ENCODE measurements at places on chromosomes 4 and X.
A peak's percentile ranks its signal among the peaks of the same experiment; 100 is the strongest.

DNA sequence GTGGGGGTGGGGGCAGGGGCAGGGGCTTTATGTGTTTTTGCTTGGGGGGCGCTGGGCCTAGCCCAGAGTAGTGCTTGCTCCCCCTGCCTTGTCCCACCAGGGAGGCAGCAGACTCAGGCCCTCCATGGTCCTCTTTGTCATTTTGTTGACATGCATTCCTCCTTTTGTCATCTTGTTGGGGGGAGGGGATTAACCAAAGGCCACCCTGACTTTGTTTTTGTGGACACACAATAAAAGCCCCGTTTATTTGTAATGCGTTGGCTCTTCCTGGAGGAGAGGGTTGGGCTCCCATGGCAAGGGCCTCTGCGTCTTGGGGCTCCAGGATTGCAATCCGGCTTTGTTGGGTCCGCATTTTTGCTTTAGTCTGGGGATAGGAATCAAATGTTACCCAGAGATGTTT lies 2.2 kb downstream of the EMD start:
- DNase-seq = no peak

DNA sequence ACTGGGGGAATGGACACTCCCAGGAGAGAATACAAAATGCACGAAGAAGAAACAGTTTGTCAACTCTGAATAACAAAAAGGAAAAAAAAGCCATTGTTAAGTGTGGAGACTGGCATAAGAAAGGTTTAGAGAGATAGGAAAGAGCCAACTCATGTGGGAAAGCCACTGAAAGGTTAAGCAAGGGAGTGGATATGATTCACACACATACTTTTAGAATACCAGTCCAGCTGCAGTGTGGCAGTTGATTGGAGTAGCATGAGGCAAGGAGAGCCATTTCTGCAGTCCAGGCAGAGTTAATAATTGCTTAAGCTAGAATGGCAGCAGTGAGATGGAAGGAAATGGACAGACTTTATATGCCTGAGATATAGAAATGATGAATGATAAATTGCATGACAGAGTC lies 36.9 kb upstream of the ADAD1 start:
- peak; percentile 45 for DNase-seq

DNA sequence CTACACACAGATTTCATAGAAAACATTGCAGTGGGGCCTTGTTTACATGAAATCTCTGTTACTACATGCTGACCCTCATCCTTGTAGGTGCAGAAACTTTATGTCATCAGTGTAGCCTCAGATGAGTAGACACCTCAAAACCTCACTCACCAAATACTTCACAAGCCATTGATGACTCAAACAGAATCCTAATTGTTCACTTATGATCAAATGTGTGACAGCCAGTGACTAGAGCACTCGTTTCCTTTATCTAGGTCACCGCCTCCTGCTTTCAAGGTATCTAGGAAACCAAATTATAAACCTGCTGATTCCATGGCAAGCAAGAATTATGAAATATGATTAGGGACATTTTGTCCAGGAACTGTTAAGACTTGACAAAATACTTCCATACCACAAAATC lies 255.8 kb upstream of the GPRIN3 start:
- no peak for DNase-seq

GRCh38 chrX:8044947-8045346 lies 117.7 kb upstream of the PNPLA4 start:
- no peak for DNase-seq

DNA sequence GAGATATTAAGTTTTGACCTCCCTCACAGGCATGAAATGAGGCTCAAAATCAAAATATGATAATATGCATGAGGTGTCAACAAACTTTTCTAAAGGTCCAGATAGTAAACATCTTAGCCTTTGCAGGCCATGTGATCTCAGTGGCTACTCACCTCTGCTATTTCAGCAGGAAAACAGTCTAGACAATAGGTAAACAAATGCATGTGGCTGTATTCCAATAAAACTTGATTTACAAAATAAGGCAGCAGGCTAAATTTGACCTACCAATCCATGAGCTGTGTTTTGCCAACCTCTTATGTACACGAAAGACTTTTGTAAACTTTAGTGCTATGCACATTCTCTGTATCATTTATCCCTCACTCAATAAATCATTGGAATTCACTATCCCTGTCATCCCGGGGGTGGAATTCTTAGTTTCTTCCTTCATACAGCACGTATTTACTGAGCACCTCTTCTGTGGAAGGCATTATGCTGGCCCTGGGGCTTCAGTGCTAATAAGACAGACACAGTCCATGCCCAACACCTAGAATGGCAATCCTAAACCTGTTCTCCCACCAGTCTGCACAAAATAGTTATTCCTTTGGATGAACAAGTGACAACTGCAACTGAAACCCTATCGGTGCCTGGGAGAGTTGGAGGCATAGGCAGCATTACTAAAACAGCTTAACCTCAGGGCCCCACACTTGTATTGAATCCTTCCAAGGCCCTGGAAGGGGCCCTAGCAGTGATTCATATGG lies 19.9 kb downstream of the MAGEB17 start:
- DNase-seq = no peak

GRCh38 chrX:68659786-68660185 lies 12.3 kb downstream of the STARD8 start:
- DNase-seq = peak; percentile 49

DNA sequence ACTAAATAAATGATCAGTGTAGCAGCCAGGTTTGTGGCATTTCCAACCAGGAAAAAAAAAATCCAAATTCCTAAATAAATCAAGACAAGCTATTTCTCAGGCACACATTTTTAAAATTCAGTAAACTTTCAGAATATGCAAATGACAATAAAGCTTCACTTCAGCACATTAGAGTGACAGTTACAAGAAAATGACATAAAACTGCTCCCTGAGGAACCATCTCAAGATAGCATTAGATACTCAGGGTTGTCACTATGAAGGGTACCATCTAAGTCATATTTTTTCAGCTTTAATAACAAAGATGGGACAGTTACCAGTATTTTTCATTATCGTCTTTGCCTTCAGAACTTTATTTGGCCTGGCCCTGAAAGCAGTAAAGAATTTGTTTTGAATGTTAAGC lies 411.3 kb upstream of the RASGEF1B start:
- DNase-seq = no peak

- DNase-seq = no peak
Measured at GRCh38 chrX:132539611-132540010, 50.8 kb upstream of the MBNL3 start.

GRCh38 chr4:124079174-124079780 lies 633.3 kb downstream of the ANKRD50 start:
- DNase-seq = peak; percentile 45

GRCh38 chrX:13463608-13464007 lies 105.8 kb upstream of the EGFL6 start:
- peak; percentile 89 for DNase-seq

GRCh38 chr4:70908993-70909556 lies 6.9 kb downstream of the MOB1B start:
- no peak for DNase-seq

DNA sequence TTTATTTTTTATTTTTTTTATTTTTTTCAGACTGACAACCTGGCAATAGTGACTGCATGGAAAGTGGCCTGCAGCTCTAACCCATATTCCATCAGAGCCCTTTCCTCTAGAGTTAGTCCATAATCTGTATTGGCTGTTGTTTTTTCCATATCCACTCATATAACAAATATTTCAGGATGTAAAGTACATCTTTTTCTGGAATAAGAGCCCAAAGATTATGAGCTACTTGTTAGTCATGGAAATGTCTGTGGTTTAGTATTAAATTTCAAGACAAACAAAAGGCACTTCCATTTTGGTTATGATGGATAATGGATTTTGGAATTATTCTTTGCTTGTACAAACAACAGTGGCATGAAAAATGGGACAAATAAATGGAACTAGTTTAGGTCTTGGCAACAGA lies 296.0 kb upstream of the HS3ST1 start:
- no peak for DNase-seq

- no peak for DNase-seq
Measured at GRCh38 chrX:117973110-117973807, 143.4 kb downstream of the KLHL13 start.

GRCh38 chr4:87601361-87601760 lies 7.0 kb upstream of the DSPP start:
- no peak for DNase-seq

DNA sequence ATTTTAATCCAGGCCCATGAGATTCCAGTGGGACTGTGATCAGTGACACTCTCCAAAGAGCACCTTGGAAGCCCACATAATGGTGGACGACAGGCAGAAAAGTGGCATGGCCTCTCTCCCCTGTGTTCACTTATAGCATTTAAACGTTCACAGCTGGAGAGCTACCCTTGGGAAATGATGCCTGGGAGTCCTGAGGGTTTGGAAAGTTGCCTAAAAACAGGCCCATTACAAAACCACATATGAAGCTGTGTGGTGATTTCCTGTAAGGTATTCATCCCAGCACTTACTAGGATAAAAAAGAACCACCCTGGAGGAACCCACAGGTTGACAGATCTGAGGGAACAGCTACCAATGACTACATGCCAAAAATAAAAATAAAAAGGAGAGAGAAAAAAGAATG lies 193.2 kb downstream of the RASL11B start:
- DNase-seq = peak; percentile 91

- DNase-seq = peak; percentile 50
Measured at GRCh38 chr4:80213117-80213815, 16.0 kb downstream of the PRDM8 start.

GRCh38 chr4:2390146-2390545 lies 28.3 kb downstream of the ZFYVE28 start:
- DNase-seq = no peak

DNA sequence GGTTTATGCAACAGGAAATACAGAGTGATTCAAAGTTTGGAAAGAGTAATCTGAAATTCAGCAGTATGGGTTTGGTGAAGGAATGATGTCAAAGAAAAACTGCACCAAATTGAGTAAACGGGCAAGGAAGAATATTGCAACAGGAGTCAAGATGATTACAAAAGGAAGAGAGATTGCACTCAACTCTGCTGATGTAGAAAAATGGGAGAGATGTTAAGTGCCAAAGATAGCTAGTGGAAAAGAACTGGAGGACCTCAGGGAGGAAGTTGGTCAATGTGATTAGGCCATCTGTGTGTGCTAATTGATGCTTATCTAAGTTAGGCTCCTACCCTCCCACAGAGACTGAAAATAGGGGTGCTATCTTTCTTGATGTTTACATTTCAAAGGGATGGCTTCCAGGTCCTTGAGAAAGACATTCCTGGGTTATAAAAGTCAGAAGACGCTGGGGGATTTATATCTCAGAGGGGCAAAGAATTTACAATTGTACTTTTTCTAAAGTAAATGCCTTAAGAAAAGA lies 167.4 kb upstream of the FAM47A start:
- DNase-seq = no peak

DNA sequence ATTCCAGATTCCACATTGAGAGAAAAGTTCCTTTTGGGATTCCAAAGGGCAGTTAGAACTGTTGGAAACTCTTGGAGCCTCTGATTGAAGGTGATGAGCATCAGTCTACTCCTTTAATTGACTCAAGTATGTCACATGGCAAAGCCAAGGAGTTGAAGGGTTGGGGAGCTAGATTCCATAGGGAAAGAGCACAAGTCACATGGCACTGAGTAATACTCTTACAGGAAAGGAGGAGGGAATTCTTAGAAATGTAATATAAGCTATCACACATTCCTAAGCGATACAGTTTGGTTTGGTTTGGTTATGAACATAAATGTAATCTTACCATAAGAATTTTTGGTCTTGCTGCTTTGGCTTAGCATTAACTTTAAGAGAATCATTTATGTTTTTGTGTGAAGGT lies 15.7 kb downstream of the SPCS3 start:
- no peak for DNase-seq

GRCh38 chr4:123283371-123283895 lies 113.2 kb upstream of the SPRY1 start:
- no peak for DNase-seq

GRCh38 chrX:43845776-43846175 lies 36.5 kb downstream of the MAOB start:
- DNase-seq = no peak

DNA sequence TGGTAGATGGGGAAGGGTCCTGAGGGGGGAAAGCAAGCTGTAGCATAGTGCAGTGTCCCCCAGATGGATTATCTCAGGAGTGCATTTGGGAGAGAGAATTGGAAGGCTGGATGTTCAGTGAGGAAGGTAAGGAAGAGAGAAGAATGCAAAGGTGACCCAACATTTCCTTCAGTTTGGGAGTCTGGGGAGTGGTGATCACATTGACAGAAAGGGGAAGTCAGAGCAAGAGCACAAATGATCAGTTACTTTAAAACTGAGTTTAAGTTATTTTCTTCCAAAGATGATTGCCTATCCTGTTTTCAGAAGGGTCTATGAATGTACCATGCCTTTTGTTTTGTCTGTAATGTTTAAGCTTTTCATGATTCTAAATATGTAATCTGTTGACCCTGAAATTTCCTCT lies 47.6 kb downstream of the ARHGAP10 start:
- DNase-seq = no peak

DNA sequence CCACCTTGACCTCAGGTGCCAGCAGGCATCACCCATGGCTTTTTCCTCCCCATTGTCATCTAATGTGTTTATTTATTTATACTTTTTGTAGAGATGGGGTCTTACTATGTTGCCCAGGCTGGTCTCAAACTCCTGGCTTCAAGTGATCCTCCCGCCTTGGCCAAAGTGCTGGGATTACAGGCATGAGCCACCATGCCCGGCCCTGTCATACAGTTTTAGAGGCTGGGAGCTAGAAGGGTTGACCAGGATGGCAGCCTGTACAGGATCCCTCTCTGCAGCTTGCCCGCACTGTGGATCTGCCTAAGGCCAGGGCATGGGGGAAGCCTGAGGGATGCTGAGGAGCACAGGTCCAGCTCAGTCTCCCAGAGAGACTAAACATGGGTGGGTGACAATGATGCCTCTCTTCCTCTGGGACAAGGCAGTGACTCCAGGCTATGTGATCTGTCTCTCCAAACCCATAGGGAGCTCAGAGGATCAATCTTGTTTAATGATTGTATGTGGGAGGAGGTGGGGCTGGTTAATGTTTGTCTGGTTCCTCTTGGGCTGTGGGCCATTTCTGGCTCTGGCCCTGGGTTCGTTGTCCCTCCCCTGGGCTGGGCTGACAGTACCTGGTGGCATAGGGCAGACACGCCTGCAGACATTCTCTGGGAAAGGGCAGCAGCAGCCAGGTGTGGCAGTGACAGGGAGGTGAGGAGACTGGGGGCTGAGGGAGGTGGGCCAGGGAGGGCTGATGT lies 8.3 kb upstream of the GJB1 start:
- no peak for DNase-seq

DNA sequence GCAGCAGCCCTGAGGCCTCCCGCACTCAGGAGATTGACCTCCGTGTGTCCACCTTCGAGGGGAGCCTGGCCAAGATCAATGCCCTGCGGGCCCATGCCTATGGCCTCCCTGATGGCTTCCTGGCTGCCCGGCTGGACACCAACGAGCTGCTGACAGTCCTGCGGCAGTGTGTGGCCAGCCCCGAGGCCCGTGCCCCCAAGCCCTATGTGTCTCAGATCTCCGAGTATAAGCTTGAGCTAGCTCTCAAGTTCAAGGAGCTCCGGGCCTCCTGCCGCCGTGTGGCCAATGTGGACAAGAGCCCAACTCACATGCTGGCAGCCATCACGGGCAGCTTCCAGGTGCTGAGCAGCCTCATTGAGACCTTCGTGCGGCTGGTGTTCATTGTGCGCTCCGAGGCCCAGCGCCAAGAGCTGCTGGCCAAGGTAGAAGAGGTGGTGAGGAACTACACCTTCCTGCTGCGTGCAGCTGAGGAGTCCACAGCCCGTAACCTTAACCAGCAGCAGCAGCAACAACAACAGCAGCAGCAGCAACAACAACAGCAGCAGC lies 25.5 kb upstream of the PRPS1 start:
- no peak for DNase-seq

GRCh38 chr4:89528526-89529133 lies 221.0 kb upstream of the GPRIN3 start:
- DNase-seq = no peak
